NCI-H526 treated with DMSO at 0.1 percent for 48 hours (cell line): ENCODE measurements at places on chromosomes 5 and 9.

DNA sequence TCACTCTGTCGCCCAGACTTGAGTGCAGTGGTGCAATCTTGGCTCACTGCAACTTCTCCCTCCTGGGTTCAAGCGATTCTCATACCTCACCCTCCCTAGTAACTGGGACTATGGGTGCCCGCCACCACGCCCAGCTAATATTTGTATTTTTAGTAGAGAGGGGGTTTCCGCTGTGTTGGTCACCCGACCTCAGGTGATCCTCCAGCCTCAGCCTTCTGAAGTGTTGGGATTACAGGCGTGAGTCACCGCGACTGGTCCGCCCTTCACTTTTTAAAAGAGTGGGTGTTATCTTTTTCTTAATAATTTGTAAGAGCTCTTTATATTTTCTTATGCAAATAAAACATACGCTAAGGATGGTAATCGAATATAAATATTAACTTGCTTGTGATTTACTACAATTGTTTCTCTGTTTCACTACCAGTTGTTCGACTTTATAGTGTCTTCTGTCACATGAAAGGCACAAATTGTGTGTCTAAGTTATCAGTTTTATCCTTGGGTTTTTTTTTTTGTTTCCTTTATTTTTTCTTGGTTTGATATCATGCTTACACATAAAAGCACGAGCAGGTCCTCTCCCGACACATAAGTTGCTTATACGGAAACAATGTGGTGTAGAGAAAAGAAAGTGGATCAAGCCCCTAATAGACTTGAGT is 1.9 kb upstream of the GPBP1 start:
- no peak for DNase-seq

DNA sequence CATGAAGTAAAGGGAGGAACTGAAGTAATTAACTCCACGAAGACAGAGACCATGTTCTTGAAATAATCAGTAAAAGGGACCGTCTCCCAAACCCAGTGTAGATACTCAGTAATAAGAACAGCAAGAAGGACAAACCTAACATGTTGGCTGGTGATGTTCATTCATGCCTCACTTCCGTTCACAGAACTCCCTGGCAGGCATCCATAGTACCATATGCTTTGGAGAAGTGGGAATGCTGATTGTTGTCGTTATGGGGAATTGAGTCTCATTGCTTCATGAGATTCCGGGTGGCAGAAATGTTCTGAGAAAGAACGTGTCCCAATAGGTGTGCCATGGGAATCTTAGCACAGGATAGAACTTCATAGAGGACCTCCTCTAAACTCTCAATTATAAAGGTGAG is 452.3 kb downstream of the ZSWIM6 start:
- no peak for DNase-seq

DNA sequence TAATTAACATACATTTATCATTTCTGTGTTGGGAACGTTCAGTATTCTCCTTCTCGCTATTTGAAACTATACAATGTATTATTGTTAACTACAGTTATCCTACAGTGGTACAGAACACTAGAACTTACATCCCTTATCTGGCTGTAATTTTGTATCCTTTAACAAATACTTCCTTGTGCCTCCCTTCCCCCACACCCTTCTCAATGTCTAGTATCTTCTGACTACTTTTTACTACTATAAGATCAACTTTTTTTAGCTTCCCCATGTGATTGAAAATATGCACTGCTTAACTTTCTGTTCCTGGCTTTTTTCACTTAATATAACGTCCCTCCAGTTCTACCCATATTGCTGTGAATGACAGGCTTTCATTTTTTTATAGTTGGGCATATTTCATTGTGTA is 253.5 kb downstream of the RAB3C start:
- no peak for DNase-seq

- peak; percentile 31 for DNase-seq
Observed at GRCh38 chr5:43073597-43074546, 33.8 kb upstream of the ANXA2R start.

DNA sequence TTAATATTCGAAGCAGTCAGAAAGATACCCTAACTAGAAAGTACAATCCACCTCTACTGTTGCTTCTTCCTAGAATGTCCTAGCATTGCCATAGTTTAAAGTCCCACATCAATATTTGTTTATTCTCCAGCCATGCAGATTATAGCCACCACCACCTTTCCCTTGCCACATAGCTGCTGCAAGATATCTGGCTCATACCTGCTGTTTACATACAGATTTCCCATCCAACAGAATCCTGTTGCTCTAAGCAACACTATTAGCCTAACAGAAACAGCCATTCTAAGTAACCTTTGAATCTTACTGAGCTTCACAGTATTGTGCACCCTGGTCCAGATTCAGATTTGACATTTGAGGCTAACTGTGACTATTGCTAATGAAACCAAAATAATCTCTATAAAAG is 45.6 kb downstream of the GNAQ start:
- DNase-seq = no peak

DNA sequence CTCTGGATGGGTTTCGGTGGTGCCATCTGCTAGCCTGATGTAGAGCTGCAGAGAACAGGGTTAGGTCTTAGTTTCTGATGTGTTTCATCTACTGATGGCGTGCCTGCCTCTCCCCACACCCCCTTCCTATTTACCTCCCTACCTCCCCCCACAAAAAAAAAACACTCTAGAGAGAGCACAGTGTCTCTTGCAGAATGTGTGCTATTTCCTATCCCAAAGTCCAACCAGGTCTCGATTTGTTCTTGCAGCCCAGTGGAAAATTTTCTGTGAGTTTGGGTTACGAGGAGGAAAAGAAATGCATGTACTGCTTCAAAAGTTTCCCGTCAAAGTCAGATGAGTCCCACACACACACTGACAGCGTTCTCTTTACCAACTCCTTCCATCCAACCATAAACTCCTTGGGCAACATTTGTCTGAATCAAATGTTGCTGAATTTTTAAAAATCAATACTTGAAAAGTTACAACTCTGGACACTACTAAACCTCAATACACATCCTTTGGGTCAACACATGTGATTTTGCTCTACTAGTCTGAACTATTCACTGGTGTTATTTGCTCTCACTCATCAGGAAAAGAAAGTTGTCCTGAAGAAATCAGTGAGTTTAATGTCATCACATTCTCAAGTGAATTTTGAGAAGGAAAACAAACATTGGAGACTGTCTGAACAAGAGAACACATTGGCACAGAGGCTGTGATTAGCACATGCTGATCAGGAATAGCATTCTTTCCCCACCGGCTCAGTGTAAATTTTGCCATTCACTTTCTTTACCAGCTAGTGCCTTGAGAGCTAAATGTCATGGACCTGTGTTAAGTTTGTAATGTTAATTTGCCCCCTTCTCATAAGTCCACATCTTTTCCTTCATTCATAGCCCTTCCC is 84.1 kb downstream of the MAMDC2 start:
- no peak for DNase-seq
